CD8-positive, alpha-beta T cell (primary cell): ENCODE measurements at places on chromosomes 1 and 21.

DNA sequence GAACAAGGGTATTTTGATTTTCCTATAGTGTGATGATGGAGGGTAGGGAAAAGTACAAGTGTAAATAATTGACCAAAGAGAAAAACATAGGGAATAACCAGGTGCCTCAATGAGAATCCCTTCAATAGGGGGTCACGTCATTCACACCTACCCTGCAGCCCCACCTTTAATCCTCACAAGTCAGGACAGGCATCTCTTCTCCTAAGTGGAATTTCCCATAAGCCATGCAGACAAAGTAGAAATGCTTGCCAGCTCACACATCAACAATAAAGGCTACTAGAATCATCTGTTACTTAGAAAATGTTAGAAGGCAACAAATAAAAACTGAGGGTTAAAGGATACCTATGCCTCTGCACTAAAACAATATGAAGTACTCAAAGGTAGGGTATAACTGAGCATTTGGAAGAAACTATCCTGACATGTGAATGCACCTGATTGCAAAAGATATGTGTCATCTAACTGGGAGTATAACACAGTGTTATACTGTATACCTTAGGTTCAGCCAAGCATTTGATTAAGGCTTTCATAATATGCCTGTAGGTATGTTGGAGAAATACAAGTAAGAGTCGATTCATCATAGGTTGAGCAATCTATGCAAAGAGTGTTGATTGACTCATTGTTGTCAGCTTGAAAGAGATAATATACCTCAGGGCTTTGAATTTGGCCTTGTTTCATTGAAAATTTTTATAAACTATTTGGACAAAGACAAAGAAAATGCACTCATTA, 32.4 kb upstream of the ATP1A1 start:
- DNase-seq = no peak

DNA sequence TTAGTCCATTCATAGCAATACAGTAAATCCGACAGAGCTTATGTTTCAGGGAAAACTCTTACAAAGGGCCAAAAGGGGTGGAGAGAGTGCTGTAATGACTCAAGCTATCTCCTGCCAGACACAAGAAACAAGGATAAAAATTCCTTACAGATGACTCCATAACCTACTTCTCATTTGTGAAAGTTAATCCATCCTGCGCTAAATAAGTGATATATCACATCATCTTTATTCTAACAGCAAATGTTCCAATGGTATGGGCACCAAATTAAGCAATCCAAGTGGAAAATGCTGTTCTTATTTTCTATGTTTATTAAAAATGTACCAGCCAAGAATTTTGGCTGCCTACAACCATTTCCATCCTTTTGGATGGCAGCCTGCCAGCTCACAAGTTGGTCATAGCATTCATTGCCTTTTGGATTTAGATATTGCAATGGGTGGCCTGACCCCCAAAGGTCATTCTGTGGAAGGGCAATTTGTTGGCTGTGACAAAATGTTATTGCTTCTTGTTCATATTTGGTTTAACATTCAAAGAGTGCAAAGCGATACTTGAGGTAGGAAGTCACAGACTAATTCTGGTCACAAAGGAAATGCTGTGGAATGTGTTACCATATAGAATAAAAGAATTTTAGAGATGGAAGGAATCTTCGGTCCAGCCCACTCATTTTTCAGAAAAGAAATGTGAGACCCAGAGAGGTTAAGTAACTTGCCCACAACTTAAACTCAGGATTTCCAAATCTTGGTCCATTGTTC, 2.8 kb upstream of the ENAH start:
- DNase-seq = no peak

GRCh38 chr1:237814319-237814924, 76.3 kb downstream of the ZP4 start:
- no peak for DNase-seq

GRCh38 chr1:235181561-235182245, 20.7 kb upstream of the RBM34 start:
- no peak for DNase-seq

DNA sequence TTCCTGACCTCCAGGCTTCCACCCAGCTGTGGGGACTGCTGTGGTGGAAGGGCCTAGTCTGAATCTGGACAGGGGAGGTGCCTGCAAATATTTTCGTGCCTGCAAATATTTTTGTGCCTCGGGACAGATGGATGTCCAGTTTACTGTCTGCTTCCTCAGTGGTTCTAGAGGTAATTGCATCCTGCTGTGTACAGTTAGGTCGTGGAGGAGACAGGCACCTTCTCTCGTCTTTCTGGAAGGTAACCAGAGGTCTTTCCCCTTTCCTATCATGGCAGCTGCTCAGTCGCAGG, 53.8 kb upstream of the TINAGL1 start:
- no peak for DNase-seq

DNA sequence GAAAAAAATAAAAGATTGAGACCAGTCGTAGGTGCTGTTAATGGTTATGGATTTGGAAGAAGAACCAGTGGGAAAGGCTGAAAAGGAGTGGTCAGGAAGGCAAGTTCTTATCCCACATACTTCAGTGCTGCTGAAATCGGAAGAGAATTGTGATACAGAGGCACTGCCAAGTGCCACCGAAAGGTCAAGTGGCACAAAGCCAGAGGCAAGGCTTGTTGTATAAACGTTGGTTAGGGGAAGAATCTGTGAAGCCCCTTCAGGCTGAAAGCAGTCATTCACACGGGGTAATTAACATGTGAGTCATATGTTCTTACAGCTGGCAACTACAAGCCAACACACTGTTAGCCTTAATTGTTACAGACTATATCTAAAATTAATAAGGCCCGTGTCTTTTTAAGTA, 48.8 kb downstream of the ZBTB40 start:
- no peak for DNase-seq

DNA sequence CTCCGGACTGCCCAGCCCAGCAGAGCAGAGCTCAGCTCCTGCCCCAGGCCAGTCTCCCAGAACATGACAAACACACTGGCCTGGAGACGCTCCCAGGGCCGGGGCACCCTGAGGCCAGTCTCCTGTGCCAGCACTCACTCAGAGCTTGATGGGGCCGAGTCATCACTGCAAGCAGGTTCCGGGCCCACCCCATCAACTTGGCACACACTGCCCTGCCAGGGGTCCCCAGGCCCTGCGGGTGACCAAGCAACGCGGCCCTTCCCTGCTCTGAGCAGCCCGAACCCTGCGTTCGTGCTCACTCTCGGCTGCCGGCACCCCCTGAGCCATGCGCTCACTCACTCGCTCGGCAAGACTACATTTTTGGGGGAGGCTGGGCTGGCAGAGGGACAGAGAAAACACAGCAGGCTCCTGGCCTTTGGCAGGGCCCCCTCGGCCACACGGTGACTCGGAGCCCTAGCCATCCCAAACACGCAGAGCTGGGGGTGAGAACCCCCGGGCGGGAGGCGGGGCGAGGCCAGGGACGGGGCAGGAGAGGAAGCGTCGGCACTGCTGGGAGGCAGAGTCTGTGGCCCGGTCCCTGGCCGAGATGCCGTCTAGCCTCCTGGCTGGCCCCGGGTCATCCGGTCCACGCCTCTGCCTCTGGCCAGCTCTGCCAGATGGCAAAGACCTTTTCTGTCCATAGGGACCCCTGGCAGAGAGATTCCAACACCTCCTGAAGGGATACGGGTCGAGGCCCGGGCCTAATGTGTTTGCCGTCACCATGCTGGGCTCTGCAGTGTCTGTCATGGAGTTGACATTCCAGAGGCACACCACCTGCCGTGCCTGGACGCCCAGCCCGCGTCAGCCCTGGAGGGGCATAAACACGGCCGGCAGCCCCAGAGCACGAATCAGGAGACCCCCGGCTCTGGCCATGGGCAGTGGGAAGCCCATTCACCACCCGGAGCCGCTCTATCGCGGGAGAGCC, 68.0 kb downstream of the MEGF6 start:
- no peak for DNase-seq

- DNase-seq = no peak
These were observed 2.5 kb downstream of the UCK2 start for GRCh38 chr1:165829888-165830287.

DNA sequence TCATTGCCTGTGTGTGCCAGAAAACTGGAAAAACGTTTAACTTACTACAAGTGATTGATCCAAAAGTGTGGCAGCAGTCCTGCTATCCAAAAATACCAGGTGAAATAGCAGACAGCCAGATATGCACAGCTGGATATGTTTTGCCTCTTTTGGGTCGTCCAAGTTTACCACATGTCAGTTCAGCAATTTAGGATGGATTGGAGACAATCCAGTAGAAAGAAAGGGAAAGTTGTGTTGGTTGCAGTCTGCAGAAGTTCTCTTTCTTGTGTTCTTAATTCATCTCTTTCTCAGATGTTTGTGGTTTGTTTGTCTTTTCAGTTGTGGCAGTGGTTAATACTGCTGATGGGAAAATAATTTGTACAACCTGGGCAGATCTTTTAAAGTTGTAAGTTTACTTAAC, 645.0 kb downstream of the PTPRC start:
- no peak for DNase-seq

DNA sequence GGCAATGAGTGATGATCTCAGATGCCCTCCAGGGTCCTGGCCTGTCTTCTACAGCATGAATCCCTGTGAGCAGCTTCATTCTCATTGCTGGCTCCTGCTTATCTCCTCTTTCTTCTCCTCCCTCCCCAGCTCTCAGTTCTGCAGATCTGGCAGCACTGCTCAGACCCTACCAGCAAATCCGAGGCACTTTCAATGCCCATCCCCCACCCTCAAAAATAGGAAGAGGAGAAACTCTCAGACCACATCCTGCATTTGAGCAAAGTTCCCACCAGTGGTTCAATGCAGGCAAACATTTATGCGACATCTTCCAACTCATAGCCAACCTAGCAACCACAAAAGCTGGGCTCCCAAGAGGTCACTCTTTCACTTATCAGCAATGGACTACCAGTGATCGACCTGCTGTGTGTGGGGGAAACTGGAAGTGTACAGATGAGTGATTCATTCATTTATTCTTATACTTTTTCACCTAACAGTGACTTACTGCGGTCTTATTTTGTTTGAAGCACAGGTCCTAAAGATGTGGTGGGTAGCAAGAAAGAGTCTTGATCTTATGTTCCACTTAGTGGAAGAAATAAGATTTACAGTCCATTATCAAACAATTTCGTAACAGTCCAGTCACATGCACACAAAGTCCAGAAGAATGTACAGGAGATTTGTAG, 5.8 kb upstream of the CHI3L2 start:
- DNase-seq = peak; percentile 45

GRCh38 chr21:32599526-32599925, 12.7 kb downstream of the CFAP298 start:
- DNase-seq = no peak

- no peak for DNase-seq
These were observed 154.9 kb upstream of the CD34 start for GRCh38 chr1:208065862-208066261.

- no peak for DNase-seq
These were observed at the start of gene CHODL for GRCh38 chr21:18244671-18245463. TSS of gene CHODL (plus strand) at chr21:18244833. CDS start at chr21:18245224, 391 bp downstream.

DNA sequence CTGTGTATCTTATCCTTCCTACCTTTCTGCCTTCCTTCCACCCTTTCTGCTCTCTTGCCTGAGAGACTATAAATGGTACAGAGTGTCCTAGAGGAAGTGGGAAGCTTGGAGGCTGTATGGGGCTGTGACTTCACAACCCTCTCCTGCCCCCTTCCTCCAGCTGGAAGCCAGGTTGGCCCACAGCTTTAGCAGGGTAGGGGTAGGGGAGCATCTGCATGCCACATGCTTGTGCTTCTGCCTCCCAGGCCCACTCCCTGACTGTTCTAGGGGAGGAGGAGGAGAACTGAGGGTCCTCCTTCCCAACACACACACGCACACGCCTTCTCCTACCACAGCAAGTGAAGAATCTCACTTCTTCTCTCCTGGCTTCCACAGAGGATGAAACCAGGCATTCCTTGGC, 3.9 kb upstream of the SLC27A3 start:
- no peak for DNase-seq

DNA sequence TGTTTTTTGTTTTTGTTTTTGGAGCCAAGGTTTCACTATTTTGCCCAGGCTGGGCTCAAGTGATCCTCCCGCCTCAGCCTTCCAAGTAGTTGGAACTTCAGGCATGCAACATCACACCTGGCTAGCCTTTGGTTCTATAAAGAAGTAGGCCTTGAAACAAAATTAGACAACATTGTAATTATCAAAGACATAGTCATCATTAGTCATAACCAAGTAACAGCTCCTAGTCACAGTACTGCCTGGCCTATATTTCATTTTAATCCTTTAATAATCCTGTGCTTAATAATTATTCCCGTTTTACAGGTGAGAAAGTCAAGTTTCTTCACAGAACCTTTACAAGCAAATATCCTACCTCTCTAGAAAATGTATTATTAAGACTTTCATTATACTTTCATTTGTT, 52.3 kb upstream of the TBX15 start:
- DNase-seq = no peak

DNA sequence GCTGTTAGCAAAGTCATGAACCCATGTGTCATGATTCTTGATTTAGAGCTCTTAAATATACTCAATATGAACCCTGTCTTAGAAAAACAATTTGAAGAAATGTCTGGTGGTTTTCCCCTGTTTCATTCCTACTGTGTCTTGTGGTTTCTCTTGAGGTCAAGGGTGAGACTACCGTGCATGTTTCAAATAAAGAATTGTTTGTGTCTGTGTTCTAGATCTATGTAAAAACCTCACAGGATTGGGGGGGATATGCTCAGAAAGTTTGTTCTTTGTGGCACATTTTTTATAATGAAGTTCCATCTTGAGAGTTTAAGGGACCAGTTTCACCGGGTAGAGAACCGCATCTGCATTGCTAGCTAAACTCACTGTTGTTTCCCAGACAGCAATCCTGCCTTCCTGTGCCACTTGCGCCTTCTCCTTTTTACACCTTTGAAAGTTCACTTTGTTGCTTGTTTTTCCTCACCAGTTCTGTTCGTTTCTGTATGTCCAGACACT, 30.9 kb upstream of the CACYBP start:
- DNase-seq = peak; percentile 51

DNA sequence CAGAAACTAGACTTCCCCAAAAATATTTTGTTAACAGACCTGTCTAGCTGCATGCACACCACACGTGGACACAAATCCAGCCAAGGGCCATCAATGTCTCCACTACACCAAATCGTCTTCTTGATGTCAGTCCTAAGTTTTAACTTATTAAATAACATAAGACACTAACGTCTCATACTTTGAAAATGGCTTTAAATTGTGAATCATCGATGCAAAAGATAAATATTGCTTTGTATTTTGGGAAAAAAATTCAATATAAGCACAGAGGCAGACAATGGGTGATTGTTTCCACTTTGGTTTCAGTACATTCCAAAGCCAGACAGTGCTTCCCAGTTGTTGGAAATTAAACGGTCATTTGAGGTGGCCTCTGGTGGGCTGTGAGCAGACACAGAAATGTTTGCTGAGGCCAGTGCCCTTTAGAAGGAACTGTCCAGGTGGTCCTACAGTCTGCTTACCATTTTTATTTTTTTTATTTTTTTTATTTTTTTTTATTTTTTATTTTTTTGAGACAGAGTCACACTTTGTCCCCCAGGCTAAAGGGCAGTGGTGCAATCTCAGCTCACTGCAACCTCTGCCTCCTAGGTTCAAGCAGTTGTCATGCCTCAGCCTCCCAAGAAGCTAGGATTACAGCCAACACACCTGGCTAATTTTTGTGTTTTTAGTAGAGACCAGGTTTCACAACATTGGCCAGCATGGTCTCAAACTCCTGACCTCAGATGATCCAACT, 1.8 kb upstream of the KIAA2013 start:
- no peak for DNase-seq

GRCh38 chr1:18200918-18201317, 93.3 kb downstream of the IGSF21 start:
- DNase-seq = no peak
